ENCODE measurements at places on chromosomes 3 and 15.

GRCh38 chr3:121165397-121165837, 257.4 kb downstream of the STXBP5L start:
- DNase-seq, result no peak

DNA sequence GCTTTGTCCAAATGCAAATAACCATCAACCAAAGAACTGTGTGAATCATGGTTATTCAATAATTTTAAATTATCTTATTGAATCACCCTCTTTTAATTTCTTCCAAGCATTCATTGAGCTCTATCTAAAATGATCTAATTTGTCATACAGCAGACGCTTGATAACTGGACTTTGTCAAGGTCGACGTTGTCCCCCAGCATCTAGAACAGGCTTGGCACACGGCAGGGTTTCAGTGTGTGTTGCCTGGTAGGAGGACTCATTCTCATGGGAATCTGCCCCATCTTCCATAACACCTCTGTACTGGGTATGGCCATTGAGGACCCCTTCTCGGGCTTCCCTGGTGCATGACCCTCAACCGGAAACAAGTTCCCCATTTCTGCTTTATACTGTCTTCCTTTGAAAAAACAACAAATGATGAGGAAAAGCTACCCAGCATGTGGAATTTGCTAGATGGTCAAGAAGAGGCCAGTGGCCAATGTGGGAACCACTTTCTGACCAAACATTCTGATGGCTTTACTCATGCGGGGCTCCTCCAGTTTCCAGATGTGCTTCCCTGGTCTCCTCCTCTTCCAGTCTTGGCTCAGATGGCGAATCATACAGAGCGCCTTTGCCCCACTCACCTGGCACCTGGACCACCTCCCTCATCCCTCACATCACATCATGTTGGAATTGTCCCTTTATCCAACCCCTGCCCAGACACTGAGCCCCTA, 41.7 kb upstream of the SEC22A start:
- DNase-seq, result peak; percentile 10

DNA sequence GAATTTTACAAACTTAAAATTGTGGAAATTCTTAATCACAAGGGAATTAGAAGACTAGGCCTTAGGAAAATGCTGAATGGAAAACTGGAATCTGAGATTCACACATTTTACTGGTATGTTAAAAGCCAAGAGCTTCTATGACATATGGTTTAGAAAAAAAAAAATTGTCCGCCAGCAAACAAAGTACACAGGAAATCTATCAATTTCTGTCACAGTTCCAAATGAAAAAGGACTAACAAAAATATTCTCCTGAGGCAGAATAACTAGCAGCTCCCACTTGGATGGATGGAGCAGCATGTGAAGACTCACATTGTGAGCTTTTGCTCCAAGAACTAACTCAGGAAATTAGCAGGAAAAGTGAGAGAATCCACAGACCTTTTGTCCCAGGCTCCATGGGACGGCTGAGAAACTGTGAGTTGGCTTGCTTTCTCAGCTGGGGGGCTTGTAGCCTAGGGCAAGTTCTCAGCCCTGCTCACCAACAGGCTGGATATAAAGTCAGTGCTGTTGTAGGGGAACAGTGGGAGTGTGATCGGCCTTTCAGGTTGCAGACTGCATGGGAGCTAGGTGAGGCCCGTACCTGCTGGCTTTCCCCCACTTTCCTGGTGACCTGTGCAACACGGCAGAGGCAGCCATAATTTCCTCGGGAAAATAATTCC, 731.1 kb upstream of the SGO1 start:
- DNase-seq, result no peak

- no peak for DNase-seq
These were observed 45.2 kb downstream of the ADAM10 start for GRCh38 chr15:58704155-58704865.

GRCh38 chr3:171189394-171190080, 163.0 kb upstream of the SLC2A2 start:
- DNase-seq, result no peak

DNA sequence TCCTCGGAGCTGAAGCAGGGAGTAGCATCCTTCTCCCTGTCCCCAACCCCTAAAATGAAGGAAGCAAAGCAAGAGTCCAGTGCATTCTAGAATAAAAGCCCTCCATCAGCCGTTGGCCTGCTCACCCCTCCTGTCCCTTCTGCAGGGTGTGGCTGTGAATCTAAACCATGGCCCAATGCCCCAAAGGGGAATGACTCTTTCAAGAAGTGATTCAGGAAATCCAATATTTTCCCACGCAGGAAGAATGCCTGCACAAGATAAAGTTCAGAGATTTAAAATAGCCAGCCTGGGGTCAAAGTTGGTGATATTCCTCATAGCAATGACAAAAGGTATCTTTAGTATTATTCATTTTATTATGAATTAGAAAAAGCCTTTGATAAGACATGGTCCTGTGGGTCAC, 38.5 kb downstream of the SLCO2A1 start:
- no peak for DNase-seq

DNA sequence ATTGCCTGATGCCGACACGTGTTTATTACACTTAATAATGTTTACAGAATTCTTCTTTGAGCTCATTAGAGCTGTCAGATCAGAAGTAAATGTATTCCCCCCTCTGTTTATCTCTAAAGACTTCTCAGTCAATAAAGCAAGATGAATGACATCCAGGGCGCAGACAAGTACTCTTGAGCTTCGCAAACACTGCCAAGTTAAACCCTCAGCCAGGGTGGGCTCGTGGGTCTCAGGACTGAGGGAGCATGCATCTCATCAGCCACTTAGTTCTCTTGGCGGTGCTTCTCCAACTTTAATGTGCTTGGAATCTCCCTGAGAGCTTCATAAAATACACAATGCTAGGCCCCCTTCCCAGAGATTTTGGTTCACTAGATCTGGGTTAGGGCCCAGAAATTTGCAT, 333.9 kb upstream of the THRB start:
- no peak for DNase-seq

DNA sequence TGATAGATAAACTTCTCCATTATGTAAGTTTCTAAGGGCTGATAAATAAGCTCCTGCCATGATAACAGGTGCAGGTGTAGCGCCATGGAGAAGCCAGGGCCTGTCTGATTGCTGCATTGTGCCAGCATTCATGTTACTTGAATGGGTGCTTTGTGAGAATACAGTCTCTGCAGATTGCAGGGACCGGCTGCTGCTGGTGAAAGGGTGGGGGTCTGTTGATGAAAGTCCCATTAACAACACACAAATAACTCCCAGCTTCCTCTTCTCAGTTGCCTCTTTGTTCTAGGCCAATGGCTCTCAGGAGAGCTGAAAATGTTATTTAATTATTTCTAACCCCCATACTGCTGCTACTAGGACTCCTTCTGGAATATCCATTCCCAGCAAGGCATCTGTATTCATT, 77.2 kb downstream of the RTP4 start:
- DNase-seq, result no peak

DNA sequence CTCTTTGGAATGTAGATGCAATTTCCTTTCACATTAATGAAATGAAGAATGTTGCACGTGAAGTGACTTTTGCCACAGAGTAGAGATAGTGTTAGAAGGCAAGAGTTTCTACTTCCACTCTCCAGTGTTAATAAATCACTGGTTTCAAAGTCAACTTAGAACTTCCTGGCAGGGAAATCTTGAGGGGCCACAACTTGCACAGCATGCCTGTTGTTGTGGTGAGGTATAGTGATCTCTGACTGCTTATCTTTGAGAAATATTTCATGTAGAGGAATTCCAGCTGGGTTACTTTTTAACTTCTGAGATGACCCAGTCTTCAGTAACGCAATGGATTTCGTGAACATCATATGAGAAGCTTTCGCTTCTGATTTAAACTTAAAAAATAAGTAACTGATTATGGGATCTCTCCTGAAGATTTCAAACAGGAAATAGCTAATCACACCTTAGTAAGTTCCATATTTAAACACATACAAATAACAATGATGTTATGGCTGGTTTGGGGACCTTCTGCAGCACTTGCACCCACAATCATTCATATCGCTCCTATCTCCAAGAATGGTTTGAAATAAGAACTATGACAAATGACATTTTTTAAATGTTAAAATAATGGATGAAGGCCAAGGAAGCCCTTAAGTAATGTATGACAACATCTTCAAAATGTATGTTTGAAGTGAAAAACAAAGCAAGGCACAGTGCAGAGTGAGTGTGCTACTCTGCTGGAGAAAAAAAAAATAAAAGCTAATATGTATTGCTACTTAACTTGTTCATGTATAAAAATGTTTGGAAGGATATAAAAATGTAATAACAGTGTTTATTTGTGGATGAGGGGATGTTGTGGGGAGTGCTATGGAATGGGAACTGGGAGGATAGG, 726.5 kb upstream of the NECTIN3 start:
- no peak for DNase-seq

DNA sequence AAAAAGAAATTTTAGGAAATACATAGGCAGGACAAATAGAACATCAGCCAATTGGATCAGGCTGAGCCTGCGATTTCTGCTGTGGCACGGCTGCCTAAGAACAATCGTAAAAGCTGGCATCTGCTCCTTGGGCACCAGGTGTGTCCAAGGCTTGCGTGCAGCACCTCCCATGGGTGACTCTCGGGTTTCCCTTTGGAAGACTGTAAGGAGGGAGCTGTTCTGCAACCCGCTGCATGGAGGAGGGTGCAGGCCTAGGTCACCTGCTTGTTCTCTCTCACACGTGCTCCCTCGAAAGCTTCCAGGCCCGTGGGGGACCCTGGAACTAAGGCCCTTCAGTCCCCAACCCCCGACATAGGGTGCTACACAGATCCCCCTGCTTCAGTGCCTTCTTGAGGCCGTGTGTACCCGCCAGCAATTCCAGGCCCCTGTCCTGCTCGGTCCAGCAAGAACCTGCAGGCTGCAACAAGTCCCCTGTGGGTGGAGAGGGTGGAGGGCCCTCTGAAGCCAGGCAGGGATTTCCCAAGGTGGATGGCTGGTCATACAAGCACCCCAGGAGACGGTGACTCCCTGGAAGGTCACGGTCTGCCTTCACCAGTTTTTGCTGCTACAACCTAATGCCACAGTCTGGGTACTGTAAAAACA, 3.4 kb downstream of the GP9 start:
- no peak for DNase-seq

GRCh38 chr3:123971406-123971805, 10.4 kb upstream of the CCDC14 start:
- DNase-seq, result no peak

DNA sequence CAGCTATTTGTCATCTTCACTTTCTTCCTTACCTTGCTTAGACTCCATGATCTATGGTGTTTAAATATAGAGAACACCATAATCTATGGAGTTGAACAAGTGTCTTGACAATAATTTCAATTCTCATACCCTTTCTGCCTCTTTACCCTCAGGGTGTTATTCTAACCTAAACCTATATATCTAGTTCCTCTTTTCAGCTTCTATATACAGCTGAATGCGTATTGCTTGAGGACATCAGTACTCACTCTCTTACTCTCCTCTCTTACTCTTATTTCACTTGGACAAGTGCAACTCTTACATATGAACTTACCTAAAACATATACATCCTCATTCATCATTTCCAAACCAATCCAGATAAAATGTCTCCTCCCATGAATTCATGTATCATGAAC, 187.1 kb downstream of the RAP2B start:
- no peak for DNase-seq

GRCh38 chr15:27770769-27771554, 328.2 kb downstream of the OCA2 start:
- DNase-seq, result no peak

DNA sequence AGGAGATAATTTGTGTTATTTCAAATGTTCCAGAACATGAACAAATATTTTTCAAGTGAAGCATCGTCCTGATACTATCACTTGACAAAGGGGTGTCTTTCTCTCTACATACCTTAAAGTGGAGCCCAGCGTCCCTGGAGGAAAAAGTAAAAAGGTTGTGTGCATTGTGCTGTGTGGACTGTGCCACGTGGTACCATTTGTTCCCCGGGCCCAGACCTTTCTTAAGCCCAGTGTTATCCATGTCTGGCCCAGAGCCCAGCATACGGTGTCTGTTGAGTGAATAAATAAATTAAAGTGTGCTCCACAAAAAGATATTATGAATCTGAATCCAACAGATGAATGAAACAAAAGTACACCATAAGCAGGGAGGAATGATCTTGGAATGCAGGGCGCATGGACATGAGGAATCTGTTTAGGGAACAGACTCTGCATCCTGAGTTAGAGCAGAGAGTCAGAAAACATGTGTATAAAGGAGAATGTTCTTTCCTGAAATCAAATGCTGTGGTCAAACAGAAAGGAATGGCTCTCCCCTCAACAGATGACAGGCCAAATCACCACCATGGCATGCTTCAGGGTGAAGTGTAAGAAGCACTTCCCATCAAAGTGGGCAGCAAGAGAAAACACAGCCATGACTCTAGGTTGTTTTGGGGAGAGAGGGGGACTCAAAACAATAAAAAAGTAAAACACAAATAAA, 8.1 kb upstream of the PRSS50 start:
- DNase-seq, result no peak

- DNase-seq, result no peak
These were observed 48.4 kb downstream of the GBE1 start for GRCh38 chr3:81713031-81713430.

- no peak for DNase-seq
These were observed 18.1 kb downstream of the CRABP1 start for GRCh38 chr15:78358102-78358870.

DNA sequence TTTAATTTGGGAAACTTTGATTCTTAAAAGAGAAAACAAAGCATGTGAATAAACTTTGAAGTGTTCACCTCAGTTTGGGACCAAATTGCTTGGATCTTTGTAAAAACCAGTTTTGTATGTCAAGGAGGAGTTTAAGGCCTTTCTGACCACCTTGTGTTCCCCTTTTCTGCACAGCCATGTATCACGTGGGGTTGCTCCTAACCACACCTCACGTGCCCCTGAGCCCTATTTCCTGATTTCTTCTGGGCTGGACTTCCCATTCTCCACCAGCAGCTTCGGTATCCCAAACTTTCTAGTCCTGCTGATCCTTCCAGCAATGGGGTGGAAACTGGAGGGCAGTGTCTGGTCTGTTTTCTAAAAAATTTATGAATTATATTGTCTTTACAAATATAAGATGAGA, 76.4 kb upstream of the STT3B start:
- DNase-seq, result no peak

GRCh38 chr3:69784954-69785514, 45.8 kb downstream of the MITF start:
- peak; percentile 63 for DNase-seq

- no peak for DNase-seq
These were observed 136.7 kb downstream of the PLOD2 start for GRCh38 chr3:146024260-146024659.

- DNase-seq, result no peak
These were observed at the start of gene HRH1 for GRCh38 chr3:11154036-11154952. TSS of gene HRH1 (plus strand) at chr3:11154493. CDS start at chr3:11259038, 104,545 bp downstream.

GRCh38 chr3:126358038-126358815, 1.0 kb upstream of the KLF15 start:
- no peak for DNase-seq

GRCh38 chr3:62003835-62004234, 369.5 kb downstream of the FEZF2 start:
- DNase-seq, result no peak

- no peak for DNase-seq
These were observed 28.2 kb upstream of the MGA start for GRCh38 chr15:41631880-41632470.

DNA sequence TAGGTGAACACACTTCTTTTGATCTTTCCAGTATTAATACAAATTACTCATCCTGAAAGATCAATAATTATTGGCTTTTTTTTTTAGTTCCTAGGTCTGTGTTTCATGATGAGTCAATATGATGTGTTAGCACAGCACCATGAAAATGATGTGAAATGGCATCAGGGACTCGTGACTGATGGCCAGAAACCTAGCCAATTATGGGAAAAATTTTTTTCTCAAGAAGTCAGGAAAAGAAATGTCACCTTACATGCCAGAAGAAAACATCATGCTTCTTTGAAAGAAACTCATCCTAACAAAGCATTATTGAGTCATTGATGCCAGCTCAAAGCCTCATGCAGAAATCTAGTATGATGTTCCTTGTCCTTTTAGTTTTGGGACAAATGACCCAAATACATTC, 468.3 kb upstream of the CBLB start:
- no peak for DNase-seq
